ENCODE measurements at places on chromosomes 3 and 15.

DNA sequence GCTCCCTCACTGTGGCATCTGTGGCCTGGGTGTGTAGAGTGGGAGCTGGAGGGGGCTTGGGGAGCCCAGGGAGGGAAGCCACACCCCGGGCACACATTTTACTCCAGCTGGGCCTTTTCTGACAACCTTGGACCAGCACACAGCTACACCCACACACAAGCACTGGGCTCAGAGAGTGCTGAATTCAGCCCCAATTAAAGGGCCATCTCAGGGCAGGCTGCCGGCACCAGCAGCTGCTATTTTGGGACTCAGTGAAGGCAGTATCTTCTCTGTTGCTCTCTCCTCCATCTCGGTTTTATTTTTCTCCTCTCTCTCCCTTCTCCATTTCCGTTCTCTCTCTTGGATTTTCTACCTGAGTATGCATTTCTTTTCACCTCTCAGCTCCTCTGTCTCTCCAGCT lies 19.1 kb upstream of the TBC1D21 start:
- no peak for DNase-seq

GRCh38 chr15:84985158-84985557 lies 3.5 kb downstream of the PDE8A start:
- no peak for DNase-seq

DNA sequence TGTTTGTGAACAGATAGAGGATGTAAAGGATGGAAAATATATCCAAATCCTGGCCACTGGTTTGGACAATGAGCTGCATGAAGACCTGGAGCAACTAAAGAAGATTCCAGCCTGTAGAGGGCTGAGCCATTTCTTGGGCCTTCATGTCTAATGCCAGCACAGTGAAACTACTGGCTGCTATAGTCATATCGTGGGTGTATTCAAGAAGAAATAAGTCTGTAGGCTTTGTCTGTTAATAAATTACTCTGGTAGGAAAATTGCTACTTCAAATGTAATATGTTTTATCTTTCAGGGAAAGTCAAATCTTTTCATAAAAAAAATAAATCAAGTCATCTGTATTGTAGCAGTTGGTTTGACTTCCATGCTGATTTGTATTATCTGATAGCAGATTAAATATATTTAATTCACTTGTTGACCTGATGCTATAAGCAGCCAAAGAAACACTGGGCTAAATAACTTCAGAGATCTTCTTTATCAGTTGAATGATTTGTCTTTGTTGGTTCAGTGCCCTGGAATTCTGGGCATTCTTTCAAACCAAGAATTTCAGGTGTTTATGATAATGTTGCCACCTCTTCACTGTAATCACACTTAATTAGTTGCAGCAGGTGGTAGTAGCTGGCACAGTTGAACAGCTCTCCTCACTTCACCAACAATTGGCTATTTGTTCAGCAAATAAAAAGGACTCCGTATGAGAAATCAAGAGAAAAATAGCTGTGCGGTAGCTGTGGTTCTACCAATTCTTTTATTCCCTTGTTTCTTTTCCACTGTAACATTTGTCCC lies 1109.5 kb downstream of the NSUN3 start:
- no peak for DNase-seq

DNA sequence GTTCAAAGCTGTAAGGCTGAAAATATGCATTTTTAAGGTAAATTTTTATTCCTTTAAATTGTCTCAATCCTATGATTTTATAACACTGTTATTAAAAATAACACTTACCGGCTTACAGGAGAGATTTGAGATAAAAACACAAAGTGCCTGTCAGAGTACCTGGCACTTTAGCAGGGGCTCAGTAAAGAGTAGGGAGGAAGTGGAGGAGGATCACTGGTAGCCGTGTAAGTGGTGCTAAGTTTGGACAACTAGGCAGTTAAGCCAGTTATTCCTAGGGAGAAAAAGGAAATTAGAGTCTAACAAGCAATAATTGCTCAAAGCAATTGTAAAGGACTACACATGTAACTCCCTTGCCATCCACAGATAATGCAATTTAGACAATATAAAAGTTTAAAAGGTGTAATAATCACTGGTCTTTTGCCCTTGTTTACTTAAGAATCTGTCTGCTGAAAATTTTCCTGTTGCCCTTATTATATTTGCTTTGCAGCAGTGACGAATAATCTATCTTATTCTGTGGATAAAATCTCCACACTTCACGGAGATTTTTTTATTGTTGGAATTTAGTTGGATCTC lies 204.8 kb downstream of the CDIN1 start:
- DNase-seq, result no peak

GRCh38 chr15:90343302-90343790 lies 8.7 kb upstream of the ZNF774 start:
- DNase-seq, result no peak

- no peak for DNase-seq
Measured at GRCh38 chr15:40470423-40471104, at the start of gene CHST14. Gene CHST14 (plus strand): TSS chr15:40470984. CDS start chr15:40471214, 230 bp downstream.

- DNase-seq, result no peak
Measured at GRCh38 chr15:97234851-97235610, 725.5 kb upstream of the ARRDC4 start.

DNA sequence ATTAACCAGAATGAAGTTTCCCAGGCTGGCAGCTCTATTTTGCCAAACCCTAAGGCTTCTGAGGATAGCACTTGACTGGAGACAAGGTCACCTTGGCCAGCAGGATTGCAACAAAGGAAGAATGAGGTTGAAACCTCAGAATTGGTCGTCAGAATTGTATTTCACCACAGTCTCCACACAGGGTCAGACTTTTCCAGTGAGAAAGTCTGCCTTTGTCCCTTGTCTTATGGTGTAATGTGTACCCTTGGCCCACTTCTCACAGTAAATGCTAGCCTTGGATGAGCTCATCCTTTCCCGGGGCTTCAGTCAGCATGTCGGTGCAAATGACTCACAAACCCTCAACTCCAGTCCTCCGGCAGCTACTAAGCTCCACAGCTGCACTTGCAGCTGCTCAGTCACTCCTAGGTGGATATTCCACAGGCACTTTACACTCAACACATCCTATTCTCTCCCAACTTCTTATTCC lies 19.7 kb downstream of the SSR3 start:
- peak; percentile 99 for DNase-seq

DNA sequence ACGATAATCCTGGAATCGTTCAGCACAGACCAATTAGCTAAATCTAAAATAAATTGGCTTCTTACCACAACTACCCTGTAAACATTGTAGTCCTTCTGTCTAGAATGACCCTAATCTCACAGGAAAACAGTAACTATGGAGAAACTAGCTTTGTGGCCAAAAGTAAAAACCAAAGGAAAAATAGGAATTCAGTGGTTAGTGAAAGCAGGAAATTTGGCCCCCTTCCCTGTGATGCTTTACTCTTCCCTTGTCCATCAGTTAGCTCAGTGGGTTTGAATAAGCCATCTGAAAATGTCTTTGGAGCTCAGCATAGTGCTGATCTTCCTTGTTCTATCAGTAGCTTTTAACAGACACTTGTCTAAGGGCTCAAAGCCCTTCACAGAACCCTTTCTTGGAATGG lies 1.6 kb downstream of the NMD3 start:
- no peak for DNase-seq

- DNase-seq, result no peak
Measured at GRCh38 chr3:184373422-184373821, 4.6 kb downstream of the THPO start.

DNA sequence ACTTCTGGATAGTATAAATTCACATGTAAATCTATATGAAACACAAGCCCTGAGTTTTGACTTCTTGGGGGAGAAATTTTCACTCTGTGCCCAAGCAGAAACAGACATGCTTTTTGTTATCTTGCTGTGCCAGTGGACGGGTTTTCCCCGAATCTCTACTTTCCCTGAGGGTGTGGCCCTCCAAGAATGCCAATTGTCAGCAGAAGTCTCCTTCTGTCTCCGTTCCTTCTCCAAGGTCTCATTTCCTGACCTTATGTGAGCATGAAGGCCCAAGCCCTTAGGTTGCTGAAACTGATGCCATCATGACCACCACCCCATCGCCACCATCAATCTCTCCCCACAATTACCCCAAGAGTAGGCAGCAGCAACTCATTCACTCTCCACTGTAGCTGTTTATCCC lies 253.8 kb downstream of the XXYLT1 start:
- DNase-seq, result no peak

DNA sequence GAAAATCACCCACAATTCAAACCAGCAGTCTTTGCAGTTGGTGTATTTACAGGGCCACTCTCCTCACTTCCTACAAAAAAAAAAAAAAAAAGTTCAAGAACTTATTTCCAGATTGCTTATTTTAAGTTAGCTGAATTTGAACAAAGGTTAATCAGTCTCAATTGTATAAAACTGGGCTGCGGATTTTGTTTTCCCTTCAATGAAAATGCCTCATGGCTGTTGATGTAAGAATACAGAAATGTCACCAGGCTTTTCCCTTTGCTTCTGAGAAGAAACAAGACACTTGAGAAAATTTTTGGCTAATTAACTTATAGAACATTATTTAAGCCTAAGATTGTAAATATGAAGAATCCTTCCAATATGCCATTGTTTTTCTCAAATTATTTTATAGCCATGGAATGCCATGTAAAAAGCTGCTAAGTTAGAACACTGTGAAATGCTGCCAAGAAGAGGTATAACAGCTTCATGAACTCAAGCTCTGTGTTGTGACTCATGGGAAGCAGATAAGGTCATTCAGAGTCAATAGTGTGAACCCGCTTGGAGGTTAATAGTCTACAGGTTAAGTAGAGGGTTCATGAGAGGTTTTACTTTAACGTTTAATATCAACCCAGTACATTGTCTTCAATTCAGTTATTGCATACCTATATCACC lies 84.3 kb upstream of the ABI3BP start:
- peak; percentile 30 for DNase-seq

- DNase-seq, result no peak
Measured at GRCh38 chr3:184380185-184380626, 352 bp downstream of the CHRD start.

DNA sequence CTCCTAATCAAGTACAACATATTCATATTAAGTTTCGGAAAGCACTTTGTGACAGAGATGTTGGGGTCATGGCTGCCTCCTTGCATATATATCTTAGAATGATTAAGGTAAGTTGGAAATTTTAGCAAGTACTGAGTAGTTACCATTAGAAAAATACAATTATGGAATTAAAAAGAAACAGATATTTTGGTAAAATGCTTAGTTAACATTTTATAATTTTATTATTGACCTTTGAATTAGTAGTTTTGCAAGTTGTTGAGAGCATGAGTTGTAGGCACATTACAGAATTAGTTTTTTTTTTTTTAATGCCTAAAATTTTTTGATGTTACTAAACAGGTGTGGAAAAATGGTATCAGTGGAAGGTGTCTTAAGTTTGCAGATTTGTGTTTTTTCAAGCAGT lies 20.6 kb downstream of the AP4E1 start:
- DNase-seq, result no peak

DNA sequence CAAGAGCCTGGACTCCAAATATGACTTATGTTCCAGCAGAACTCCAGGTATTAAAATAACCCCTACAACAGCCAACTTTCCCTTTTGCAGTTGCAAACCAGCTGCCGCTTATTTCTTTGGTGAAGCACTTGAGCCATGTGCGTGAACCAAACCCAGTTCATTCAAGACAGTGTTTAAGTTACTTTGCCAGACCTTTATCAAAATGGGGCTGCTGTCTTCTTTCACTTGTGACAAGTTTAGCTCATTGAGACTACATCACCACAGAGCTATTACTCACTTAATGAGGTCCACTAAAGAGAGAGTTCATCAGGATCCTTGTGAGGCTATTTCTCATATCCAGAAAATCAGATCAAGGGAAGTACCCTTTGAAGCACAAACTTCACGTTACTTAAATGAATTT lies 2.4 kb upstream of the XRN1 start:
- DNase-seq, result no peak

DNA sequence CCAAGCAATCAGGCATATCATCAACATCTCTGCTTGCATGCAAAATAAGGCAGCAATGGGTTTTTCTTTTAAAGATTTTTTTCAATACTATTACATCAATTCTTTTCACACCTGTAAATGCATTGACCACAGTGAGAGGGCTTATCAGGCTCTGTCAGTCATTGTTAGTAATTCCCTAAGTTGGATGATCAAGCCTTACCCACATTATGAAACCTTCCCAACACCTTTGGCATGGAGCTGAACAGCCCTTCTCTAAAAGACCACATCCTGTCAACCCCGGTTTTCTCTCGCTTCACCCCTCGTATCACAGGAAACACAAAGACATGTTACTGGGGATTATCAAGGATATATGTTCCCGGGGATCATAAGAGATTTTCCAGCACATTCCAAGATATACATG lies 135.2 kb upstream of the SLC24A5 start:
- DNase-seq, result no peak

DNA sequence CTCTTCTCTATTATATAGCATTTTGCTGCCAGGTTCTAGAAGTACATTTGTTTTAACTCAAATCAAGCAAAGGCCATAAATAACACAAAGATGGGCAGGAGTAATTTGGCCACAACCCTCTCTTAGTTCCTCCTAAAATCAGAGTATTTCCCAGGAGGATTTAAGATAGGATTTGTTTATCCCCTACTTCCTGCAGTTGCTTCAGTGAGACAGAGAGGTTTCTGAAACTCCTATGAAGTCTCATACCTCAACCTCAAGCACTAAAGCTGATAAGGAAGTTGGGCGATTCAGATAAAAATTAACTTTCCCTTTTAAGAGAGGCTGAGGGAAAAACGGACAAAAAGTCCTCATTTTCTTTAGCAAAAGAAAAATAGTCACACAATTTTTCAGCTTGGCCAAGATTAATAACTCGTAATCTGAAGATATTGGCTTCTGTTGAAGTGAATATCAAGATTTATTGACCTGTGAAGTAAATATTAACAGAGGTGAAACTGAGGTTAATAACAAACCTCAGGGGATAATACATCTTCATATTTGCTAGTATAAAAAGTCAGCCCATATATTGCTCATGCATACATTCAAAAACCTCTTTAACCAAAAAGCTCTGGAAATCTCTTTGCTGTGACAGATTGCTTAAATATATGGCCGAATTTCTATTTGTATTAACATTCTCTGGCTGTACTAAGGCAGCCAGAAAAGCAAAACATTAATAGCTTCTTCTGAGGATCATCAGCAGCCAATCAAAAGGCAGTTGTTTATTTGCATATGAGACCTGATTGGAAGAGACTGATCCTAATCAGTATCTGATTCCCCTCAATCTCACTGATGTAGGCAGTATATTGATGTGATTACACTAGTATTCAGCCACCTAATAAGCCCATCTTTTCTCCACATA lies 90.6 kb upstream of the GADL1 start:
- DNase-seq, result no peak

- no peak for DNase-seq
Measured at GRCh38 chr3:119880966-119881365, 99.1 kb downstream of the NR1I2 start.

DNA sequence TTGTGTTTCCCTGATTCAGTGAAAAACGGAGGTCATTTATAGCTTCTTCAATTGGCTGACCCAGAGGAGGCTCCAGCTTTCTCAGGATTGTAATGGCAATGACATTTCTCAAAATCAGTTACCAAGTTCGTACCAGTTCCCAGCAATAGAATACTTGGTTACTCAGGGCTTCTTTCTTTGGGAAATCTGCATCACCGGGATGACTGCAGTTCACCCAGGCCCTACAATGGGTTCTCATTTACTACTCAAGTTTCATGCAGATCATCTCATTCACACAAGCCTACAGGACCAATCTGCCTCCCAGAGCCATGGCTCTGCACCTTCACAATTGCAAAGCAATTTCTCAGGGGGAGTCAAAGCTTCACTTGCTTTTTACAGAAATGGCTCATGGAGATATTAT lies 109.6 kb downstream of the FHIT start:
- DNase-seq, result no peak

- no peak for DNase-seq
Measured at GRCh38 chr15:95558131-95558530, 772.4 kb upstream of the NR2F2 start.

- DNase-seq, result no peak
Measured at GRCh38 chr15:69410248-69410874, 3.8 kb upstream of the KIF23 start.
